ENCODE measurements at places on chromosomes 7 and 10.
A peak's percentile ranks its signal among the peaks of the same experiment; 100 is the strongest.

GRCh38 chr10:78336402-78336791 is 302.7 kb downstream of the RPS24 start:
- no peak for DNase-seq

GRCh38 chr10:99648717-99649116 is 10.6 kb upstream of the ENTPD7 start:
- no peak for DNase-seq

DNA sequence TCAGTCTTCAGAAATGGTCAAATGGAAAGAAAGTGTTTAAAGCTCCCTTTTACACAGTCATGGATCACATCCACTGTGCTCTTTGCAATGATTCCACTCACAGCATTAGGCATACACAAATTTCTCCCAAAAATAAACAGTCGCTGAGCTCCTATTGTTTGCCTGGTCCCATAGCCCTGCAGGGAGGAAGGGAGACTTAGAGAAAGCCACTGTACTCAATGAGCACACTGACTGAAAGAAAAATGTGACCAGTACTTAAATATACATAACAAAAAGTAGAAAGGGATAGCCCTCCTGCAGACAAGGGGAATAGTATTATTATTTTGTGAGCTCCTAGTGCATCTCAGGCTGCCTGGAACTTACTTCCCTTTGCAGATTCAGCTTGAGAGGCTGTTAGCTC is 853.2 kb downstream of the GRID1 start:
- DNase-seq = no peak

GRCh38 chr10:62022830-62023229 is 121.3 kb downstream of the ARID5B start:
- no peak for DNase-seq

DNA sequence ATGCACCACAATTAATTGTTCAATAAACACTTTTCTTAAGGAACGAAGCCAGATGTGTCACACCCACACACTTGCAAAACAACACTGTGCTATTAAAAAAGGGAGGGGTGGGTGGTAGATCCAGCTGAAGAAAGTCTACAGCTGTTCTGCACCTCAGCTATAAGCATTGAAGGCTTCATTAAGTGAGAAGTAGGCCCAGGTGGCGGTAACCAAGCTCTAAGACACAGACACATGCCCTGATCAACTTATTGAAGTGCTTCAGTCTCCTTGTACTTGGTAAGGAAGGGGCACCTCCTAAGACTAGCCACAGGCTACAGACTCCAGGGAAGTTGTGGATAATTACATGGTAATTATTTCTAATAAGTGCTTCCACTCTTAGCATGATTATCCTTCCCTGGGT is 4.5 kb upstream of the CPVL start:
- DNase-seq = no peak

DNA sequence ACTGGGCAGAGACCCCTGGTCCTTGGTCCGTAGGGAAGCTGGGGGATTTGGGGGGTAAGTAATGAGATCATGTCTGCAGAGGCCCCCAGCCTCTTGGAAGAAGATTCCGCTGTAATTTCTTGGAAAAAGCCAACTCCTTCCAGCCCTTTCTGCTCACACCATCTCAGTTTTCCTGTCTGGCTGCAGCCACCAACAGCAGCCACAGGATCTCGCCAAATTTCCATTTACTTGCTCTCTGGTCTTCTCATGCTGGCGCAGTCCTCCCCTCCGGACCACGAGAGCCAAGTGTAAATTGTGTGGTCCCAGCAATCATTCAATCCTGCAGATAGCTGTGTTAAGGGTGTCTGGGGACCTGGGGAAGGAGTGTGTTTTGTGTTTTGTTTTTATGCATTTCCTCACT is 49.6 kb downstream of the ASB13 start:
- no peak for DNase-seq

- DNase-seq = no peak
Measured at GRCh38 chr7:1181640-1182039, 21.6 kb upstream of the ZFAND2A start.

DNA sequence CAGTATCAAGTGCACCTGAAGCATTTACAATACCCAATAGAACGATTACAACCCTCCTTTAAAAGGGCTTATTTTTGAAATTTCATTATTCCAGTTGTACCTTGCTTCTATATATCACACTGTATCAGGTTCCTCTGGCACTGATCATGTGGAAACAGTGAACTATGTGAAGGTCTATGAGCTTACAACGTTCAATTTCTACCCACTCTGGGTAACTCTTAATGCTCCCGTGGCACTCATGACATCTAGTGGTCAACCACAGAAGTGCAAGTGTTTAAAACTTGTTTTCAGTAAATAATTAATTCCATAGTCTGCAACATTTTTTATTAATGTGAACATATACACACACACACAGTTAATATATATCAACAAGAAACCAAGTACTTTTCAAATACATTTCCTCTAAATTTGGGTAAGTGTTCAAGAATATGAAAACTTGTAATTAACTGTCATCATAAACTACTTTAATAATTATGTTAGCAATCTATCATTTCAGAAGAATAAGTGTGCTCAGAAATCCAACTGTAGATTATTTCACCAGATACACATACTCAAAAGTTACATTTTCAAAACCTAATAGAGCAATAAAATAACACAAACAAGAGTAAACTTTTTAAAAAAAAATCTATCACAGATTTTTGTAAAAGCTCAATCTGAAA is 61.0 kb downstream of the MPP7 start:
- DNase-seq = peak; percentile 23

DNA sequence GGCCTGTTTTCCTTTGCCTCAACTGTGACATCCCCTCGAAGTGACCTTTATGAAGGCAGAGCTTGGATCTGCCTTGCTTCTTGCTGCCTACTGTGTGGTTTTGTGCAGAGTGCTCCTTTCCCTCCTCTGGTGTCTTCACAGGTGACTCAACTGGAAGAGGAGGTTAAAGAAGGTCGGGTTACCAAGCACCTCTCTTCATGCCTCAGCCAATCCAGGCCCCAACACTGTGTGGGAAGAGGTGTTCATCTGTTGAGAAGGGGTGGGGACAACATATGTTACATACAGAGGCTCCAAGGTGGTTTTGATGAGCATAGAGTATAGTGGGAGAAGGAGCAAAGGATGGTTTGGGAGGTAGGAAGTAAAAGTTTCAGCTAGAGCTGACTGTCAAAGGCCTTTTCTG is 155.7 kb downstream of the AUTS2 start:
- no peak for DNase-seq

DNA sequence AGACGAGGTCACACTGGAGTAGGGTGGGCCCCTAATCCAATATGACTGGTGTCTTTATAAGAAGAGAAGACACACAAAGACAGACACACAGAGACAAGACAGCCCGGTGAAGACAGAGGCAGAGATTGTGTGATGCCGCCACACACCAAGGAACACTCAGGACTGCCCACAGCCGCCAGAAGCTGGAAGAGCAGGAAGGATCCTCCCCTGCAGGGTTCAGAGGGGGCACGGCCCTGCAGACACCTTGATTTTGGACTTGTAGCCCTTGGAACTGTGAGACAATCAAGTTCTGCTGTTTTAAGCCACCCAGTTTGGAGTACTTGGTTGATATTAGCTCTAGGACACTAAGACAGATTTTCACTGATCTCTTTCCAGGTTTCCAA is 72.1 kb upstream of the NANOS1 start:
- no peak for DNase-seq

- DNase-seq = no peak
Measured at GRCh38 chr7:6269527-6269926, 2.9 kb downstream of the CYTH3 start.

GRCh38 chr10:31897506-31897905 is 31.1 kb downstream of the ARHGAP12 start:
- DNase-seq = no peak

GRCh38 chr7:15419596-15419995 is 142.2 kb downstream of the AGMO start:
- DNase-seq = no peak

DNA sequence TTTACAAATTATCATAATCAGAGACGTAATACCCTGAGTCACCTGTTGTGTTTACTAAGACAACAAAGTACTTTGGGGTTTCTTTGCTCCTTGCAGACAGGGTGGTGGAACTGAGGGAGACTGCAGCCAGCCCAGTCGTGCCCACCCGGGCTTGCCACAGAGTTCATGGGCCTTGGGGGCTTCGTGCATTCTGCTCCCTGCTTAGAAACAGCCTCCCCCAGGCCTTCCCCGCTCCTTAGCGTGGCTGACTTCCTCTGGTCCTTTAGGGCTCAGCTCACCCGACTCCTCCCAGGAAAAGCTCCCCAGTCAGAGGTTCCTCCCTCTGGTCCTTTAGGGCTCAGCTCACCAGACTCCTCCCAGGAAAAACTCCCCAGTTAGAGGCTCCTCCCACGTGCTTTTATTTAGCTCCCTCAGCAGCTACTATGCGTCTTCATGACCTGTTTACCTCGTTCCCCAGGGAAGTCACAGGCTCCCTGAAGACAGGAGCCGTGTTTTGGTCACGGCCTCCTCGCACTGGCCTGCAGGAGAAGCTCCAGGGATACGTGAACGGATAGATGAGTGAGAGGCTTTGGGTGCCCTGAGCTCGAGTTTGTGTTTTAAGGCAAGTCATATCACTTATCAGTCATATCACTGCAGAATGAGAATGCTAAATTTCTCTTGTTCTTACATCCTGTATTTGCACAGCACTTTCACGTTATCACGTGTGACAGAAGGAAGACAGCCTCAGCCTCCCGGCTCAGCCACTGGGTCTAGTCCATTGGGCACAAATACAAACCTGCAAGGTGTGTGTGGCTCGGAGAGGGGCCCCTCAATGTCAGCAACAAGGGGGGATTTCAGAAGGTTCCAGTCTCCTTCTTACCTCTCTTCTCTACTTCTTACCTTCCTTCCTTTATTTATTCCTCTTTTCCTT is 52.7 kb upstream of the VIPR2 start:
- DNase-seq = no peak

DNA sequence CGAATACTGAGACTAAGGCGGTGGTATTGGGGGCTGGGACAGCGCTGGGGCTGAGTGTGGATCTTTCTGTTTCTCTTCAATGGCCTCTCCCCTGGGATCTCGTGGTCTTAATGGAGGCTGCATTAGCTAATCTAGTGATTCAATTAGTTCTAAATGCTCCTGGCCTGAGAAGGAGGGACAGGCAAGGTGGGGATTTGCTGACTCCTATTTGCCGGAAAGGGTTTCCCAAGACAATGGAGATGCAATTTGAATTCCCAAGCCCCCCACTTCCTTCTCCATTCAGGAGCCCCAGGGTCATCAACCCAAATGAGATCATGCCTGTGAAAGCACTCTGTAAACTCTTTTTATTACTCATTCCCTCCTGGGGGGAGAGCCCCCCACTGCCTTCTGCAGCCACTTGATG is 111.7 kb upstream of the PLXNA4 start:
- no peak for DNase-seq

GRCh38 chr10:115972426-115972825 is 300.6 kb downstream of the GFRA1 start:
- DNase-seq = no peak

- DNase-seq = no peak
Measured at GRCh38 chr7:83696101-83696500, 47.2 kb upstream of the SEMA3E start.

DNA sequence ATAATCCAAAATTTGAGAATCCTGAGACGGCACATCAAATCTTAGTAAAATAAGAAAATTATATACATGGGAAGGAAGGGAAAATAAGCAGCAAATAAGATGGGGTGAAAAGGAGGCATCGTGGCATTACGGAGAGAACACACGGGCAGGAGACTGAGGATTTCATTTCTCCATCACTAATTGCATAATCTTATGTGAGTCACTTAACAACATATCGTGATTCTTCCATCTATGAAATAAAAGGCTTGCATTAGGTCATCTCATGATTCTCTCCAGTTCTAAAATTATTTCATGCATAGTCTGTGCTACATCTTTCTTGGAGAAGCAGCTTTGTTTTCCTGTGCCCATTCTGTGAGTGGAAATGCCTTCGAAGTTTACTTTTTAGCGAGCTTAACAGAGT is 288.7 kb downstream of the LRMDA start:
- DNase-seq = no peak

DNA sequence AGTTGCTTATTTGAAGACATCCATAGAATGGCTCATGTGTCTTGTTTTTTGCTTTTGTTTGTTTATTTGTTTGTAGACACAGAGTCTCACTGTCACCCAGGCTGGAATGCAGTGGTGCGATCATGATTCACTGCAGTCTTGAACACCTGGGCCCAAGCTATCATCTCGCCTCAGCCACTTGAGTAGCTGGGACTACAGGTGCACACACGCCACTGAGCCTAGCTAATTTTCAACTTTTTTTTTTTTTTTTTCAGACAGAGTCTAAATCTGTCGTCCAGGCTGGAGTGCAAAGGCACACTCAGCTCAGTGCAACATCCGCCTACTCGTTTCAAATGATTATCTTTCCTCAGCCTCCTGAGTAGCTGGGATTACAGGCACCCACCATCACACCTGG is 83.3 kb upstream of the KLF6 start:
- DNase-seq = no peak

GRCh38 chr7:50492770-50493519 is 42.8 kb upstream of the FIGNL1 start:
- DNase-seq = no peak

DNA sequence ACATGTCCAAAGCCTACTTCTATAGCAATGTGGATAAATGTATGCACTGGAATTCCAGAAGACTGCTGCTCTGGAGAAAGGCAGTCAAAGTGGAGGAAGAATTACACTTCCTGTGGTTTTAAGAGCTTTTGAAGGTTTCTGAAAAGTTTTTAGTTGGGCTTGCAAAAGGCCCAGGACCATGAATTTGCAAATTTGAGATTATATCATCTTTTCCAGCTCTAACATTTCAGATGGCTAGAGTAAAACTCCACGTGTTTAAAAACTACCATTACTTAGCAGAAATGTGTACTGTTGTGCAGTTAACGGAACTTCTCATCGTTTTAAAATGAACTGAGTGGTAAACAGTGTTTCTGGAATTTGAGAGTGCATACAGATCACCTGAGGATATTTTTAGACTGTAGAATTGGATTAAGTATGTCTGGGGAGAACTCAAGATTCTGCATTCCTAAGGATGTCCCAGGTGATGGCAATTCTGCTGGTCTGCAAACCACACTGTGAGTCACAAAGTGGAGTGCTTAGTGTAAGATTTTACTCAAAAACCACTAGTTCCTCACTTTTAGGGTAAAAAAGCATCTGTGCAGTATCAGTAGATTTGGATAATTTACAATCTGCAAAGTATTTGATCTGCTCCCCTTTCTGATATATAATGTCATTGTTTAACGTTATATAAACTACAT is 32.9 kb upstream of the CCDC71L start:
- DNase-seq = no peak

DNA sequence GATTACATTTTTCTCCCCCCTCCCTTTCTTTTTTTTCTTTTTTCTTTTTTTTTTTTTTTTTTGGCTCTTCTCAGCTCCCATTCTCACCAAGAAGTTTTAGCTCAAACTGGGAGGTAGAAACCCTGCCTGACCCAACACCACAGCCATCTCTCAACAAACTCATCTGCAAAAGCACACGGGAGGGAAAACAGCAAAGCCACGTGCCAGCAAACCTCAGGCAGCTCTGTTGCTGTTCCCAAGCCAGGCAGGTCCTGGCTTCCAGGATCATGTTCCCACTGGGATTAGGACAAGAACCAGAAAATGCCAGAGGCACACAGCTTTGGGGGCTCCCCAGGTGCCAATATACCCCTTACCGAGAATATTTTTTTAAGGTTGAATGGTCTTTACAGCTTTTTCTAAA is 56.7 kb downstream of the ITIH5 start:
- no peak for DNase-seq

GRCh38 chr7:78985509-78985908 is 468.0 kb downstream of the MAGI2 start:
- DNase-seq = no peak

- no peak for DNase-seq
Measured at GRCh38 chr7:111202321-111202720, 111.4 kb downstream of the LRRN3 start.
